ENCODE measurements at places on chromosomes 6 and 20.

GRCh38 chr6:78746457-78746856 is 120.9 kb upstream of the IRAK1BP1 start:
- DNase-seq, result no peak

GRCh38 chr6:139551376-139551775 is 176.9 kb upstream of the CITED2 start:
- no peak for DNase-seq

DNA sequence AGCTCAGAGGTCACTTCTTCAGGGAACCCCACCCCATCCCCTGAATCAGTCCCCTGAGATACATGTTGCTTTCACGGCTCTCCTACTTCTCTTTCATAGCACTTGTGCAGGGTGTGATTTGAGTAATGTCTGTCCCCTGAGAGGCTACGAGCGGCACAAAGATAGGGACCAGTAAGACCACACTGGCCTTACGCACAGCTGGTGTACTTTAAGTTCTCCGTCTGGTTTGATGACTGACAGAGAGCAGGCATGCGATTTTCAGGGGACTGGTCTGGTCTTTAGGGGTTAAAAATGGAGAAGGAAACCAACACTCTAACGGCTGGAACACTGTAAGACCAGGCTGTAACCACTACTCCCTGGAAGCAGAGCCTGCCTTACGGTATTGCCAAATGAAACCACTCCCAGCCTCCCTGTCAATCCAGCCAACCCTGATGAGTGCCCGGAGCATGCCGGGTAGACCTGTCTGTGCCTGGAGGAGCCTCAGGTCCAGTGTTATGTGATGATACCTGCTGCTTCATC is 47.1 kb downstream of the ELMO2 start:
- DNase-seq, result no peak

DNA sequence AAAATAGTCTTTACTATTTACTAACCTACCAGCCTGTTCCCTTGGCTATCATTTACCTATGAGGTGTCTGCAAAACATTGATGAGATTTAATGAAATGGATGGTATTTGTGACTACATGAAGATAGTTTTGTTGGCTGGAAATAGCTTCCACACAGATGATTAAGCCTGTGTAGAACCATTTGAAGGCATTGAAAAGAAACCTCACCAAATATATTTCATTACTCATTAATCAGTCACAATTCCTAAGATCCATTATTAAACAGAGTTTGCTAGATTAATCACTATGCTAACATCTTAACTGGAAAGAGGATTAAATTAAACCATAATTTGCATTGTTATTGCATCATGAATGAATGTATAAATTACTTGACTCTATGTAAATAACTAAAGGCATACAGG is 560.3 kb downstream of the BMP2 start:
- no peak for DNase-seq

GRCh38 chr6:38720295-38720694 is 5.2 kb downstream of the DNAH8 start:
- DNase-seq, result no peak

DNA sequence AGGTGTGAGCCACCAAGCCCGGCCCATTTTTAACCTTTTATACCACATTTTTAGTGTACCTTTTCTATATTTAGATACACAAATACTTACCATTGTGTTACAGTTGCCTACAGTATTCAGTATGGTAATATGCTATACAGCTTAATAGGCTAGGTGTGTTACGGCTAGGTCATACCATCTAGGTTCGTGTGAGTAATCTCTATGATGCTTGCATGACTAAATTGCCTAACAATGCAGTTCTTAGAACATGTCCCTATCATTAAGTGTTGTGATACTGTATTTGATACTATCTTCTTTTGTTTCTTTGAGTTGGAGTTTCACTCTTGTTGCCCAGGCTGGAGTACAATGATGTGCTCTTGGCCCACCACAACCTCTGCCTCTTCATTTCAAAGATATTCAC is 387.7 kb upstream of the SASH1 start:
- no peak for DNase-seq

DNA sequence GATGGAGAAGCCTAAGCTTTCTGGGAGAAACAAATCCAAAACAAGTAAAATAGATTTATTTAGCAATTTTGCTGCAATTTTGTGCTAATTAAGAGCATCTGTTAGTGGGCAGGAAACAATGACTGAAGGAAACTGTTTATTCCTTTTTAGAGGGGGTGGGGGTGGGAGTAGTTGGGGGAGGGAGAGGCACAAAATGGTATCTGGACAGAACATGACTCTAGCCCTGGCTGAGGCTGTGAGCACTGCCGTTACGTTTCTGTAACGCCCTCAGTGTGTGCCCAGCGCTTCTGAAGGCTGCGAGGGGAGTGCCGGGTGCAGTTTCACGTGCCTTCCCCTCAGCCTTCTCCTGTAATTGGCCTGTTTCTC is 28.8 kb downstream of the METTL24 start:
- DNase-seq, result no peak

DNA sequence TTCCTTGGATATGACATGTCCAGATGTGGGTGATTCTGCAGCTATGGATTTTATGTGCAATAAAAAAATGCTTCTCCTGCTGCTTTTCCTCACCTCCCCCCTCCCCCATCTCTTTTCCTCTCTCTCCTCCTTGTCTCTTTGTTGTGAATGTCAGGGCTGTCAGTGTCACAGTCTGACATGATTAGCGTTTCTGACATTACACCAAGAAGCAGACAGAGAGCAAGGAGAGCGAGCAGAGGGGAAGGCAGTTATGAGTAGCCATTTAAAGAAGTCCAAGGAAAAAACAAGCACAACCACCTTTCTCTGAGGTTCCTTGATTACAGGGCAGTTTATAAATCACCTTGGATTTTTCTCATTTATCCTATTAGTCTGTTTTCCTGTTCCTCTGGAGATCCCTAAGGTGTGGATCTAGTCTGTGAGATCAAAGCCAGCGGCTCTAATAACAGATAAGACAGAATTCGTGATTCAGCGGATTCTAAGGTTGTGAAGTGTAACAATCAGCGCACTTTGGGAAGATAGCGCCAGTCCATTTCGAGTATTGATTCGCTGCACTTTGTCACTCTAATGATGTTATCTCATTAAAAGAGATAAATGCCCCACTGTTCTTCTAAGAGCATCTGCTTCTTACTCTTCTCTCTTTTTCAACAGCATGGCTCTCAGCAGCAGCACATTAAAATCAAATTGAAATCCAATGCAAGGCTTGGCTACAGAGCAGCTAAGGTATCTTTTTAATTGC is 101.4 kb downstream of the BACH2 start:
- no peak for DNase-seq

- no peak for DNase-seq
Measured at GRCh38 chr20:58571693-58572427, 56.7 kb upstream of the APCDD1L start.

DNA sequence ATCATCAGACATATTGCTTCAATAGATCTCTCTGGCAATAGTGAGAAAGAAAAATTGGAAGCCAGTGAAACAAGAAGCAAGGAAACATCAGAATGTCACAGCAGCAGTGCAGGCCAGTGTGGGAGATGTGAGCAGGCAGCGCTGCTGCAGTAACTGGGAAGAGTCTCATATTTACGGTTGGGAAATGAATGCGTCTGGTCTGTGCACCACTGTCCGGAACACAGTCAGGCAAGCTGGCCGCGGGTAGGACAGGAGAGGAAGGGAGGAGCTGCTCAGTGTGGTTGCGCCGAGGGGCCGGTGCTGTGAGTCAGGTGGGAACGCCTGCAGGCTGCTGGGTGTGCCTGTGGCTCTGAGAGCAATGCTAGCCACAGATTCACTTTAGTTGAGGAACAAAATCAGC is 6.4 kb upstream of the PSMG4 start:
- DNase-seq, result no peak

DNA sequence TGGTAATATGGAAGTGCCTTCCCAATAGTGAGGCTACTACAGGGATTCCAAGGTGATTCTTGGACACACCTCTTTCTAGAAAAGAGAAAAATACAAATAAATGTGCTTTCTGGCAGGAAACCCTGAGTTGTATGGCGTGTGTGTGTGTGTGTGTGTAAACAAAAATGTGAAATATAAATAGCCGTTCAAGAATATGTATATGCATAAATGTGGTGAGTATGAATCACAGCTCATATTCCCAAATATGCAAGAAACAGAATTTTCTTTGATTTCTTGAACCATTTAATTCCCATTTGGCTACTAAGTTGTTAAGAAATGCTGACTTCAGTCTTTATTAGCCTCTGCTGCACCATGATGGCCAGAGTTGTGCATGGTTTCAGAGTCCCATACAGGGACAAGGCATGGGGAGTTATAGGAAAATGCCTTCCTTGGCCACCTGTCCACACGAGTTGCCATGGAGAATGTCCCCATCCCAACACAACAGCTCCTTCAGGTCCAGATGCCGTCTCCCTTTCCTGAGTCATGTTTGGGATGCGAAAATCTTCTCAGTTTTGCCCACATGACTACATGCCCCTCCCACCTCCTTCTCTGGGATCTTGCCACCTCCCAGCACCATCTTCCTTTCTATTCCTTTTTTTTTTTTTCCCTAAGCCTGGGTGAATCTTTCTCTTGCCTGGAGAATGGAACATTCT is 312.4 kb upstream of the ECI2 start:
- no peak for DNase-seq

GRCh38 chr6:90386399-90387382 is 90.0 kb upstream of the BACH2 start:
- DNase-seq, result no peak

- DNase-seq, result no peak
Measured at GRCh38 chr20:60513141-60513540, 554.9 kb downstream of the CDH26 start.

DNA sequence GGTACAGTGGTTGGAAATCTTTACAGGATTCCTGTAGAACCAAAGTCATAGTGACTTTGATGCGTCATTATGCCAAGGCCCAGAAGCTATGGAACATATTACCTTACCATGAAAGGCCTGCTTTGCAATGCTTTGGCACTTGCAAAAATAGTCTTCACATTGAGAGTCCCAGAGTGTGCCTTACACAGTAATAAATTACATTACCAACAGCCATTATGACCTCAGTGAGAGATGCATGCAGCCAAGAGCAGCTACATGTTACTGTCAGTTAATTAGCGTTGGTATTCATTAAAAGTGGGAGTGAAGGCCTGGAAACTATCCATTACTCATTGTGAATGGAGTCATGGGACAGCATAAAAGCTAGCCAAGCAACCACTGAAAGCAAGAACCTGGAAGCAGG is 39.2 kb upstream of the HDDC2 start:
- no peak for DNase-seq

GRCh38 chr6:170166511-170167122 is 124.3 kb downstream of the DLL1 start:
- no peak for DNase-seq

- no peak for DNase-seq
Measured at GRCh38 chr6:87553159-87553765, 36.5 kb downstream of the RARS2 start.

DNA sequence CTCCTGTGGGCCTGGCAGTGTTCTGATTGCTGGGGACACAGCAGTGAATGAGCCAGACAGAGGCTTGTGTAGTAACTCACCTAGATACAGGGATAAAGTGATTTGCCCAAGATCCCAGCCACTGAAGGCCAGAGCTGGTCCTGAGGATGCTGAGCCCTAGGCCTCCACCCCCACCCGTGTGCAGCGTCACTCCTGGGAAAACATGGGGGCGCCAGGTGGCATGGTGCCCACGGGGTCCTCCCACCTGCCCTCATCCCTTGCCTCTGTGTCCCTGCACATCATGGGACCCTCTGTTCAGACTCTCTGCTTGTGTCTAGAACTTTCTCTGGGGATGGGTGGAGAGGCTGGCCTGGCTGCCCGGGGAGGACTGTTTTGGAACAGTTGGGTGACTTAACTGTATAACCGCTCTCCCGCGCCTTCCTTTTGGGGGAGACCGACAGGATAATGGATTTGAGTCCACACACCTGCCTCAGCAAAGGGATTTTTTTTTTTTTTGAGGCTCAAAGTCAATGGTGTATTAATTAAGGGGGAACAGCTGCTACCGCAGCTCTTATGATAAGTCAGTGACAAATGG is 19.6 kb downstream of the LEMD2 start:
- DNase-seq, result no peak

GRCh38 chr20:38277691-38278090 is 17.2 kb upstream of the KIAA1755 start:
- no peak for DNase-seq

DNA sequence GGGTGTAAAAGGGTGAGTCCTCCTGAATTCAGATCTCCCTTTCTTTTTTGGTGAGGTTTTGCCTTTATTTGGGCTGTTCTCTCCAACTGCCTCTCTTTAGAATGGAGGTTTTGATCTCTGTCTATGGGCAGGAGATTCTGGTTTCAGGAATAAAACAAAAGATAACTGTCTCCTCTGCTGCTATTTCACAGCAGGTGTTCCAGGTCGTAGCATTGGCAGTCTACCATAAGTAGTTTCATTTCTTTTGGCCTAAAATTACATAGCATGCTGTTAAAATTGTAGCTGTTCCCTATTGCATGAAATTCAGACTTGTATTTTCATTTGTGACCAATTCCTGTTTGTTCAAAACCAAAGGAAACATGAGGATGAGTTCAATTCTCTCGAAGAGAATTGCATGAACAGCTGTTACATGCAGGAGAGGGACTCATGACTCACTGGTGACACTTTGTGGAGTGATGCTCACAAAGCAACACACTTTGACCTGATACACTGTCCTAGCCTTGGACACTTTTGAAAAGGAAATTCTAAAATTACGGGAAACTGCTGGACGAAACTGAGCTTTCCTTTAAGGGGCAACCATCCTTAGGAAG is 76.8 kb upstream of the SIRPG start:
- DNase-seq, result no peak

GRCh38 chr6:3800850-3801591 is 48.2 kb upstream of the FAM50B start:
- DNase-seq, result no peak

DNA sequence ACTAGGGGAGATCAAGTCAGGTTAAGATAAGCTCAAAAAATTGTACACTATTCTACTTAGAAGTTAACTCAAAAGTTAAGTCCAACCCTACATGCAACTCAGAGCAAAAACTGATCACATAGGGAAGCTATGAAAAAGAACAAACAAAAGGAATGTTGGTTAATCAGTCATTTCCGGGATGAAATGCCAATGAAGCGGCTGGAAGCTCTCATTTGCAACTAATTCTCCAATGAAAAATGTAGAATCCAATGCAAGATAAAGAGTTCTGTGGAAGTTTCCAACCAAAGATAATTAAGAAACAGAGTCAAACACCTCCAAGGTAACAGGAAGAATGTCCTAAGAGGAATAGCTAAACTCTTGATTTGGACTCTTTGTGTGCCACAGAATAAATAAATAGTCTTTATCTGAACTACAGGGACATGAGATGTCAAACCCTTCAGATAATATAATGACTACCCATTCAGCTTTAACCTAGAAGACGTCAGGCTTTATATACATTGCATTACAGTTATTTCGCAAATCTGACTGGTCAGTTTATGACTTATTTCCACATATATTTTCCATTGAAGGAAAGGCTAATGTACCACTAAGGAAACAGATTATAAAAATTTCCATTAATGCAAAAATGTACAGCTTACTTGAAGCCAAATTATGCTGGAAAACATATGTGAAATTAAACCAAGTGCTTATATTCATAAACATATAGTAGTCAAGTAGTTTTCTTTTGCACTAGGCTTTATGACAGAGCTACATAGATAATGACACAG is 48.0 kb upstream of the DST start:
- no peak for DNase-seq

GRCh38 chr20:35583636-35584560 is 31.7 kb upstream of the SPAG4 start:
- DNase-seq, result no peak

GRCh38 chr6:6494677-6495076 is 93.8 kb upstream of the LY86 start:
- DNase-seq, result peak; percentile 11
